Pulmonary artery endothelial cell (primary cell): ENCODE measurements at places on chromosomes 3 and 15. TPM values are rescaled to one million over a fixed set of nuclear protein-coding genes. Genes with fewer than 3 reads are reported as not detected.

- DNase-seq: no peak
Observed at GRCh38 chr3:186825294-186825821, 17.2 kb upstream of the ADIPOQ start.

DNA sequence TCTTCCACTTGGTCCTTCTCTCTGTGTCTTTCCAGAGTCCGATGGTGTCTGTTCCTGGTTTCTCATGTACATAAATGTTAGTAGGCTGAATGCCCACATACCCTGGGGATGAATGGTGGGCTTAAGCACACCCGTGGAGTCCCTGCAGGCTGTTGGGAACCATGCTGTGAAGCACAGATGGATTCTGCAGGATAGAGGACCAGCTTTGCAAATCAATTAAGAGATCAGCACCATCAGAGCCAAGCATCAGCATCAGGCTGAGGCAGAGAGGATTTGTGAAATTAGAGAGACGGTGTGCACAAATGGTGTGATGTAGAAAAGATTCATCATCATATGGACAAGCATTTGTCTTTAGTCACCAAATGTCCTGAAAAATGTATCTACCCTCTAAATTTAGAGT is 127.1 kb downstream of the SV2B start:
- DNase-seq: no peak

GRCh38 chr3:150168698-150169097 is 198.0 kb upstream of the PFN2 start:
- no peak for DNase-seq

DNA sequence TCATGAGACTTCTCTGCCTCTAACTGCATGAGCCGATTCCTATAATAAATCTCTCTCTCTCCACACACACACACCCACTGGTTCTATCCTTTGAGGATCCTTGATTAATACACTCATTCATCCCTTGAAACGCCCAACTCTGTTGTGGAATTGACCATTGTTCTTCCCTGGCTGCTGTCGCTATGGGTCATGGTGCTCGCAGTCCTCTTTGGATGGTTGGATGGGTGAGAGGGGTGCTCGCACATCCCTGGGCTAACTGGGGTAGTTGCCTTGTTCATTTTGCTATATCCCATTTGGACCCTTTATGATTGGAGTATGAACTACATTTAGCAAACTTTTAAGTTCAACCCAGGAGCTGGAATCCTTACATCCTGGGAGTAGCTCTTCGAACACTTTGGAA is 33.9 kb upstream of the MYZAP start:
- DNase-seq: no peak

DNA sequence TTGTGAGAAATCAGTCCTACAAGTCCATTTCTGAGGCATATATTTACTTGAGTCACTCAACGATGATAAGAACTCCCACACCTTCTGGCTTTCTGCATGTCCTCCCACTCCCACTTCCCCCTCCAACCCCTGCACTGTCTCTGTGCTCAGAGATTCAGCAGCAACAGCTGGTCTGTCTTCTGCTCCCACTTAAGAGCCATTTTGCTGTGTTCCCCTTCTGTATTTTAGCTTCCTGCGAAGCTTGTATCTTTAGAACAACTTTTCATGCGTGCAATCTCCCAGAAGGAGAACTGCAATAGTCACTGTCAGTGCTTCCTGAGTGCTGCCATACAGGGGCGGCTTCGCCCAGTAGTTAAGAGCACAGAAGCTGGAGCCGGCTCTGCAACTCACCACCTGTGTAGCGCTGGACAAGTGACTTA is 90.0 kb upstream of the SPATA12 start:
- DNase-seq: no peak

- no peak for DNase-seq
Observed at GRCh38 chr3:53941950-53942349, 50.3 kb upstream of the SELENOK start.

Gene IGDCC3
- total RNA-seq: not detected in 2 replicates

Gene CLDN1
- 0.07 and 0.14 TPM in 2 replicates for total RNA-seq
